ENCODE measurements at places on chromosomes 3 and 15. TPM values are rescaled to one million over a fixed set of nuclear protein-coding genes. Genes with fewer than 3 reads are reported as not detected.

DNA sequence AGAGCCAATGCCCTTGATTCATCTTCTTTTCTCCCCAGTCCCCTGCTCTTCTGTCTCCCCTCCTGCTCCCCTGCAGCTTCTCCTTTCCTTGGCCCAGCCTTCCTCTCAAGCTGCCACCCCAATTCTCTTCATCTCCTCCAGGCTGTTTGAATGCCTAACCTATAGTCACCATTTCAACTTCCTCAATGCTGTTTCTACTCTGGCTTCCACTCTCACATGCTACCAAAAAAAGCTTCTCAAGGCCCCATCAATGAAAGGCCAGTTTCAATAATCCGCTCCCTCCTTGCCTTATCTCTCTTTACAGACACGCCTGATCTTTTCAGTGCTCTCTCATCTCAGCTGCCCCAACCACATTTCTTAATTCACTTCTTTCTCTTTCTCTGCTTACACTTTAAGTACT lies 212.2 kb upstream of the GPR149 start:
- H3K4me3 ChIP-seq = no peak overlapping the region
- H3K36me3 ChIP-seq = no peaks in the 10 kb centered on the region
- H3K27me3 ChIP-seq = no peaks in the 10 kb centered on the region

GHSR gene
- not detected for polyA plus RNA-seq

GOLGA6L7 gene
- not detected for polyA plus RNA-seq

- peaks cover 9% of the 10 kb centered on the region for H3K4me1 ChIP-seq
- H3K4me3 ChIP-seq = no peak overlapping the region
- no peaks in the 10 kb centered on the region for H3K36me3 ChIP-seq
- H3K27me3 ChIP-seq = no peaks in the 10 kb centered on the region
- no peak overlapping the region for H3K27ac ChIP-seq
- DNase-seq = no peak
Measured at GRCh38 chr3:10933805-10934481, 58.6 kb upstream of the SLC6A1 start.

DNA sequence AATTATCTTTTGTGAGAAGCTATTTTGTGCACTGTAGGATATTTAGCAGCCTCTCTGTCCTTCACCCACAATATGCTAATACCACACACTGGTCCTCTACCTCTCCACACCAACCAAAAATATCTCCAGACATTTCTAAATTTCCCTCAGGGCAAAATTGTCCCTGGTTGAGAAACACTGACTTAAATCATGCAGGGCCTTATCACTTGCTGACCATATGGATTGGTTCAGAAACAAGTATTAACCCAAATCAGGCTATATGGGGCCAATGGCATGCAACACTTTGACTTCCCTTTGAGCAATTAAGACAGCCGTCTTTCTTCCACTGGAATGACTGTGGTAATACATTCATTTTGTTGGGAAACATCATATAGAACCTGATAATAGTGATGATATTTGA lies 251.1 kb downstream of the CNTN3 start:
- DNase-seq = no peak
- no peak overlapping the region for H3K27ac ChIP-seq
- no peaks in the 10 kb centered on the region for H3K4me1 ChIP-seq
- no peaks in the 10 kb centered on the region for H3K27me3 ChIP-seq

GRCh38 chr3:127328421-127328820 lies 40.6 kb upstream of the PRR20G start:
- no peaks in the 10 kb centered on the region for H3K27me3 ChIP-seq
- H3K4me3 ChIP-seq = no peak overlapping the region

DNA sequence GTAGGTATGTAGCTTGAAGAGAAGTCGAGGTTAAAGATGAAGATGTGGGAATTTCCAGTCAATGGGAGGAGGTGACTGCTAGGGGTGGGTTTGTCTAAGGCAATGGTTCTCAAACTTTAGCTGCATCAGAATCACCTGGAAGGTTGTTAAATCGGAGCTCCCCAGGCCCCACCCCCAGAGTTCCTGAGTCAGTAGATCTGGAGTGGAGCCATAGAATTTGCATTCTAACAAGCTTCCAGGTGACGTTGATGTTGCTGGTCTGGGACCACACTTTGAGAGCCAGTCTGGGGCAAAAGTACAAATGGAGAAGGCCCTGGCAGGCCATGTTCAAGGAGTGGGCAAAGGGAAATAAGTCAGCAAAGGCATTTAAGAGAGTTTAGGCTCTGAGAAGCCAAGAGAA lies 69.1 kb downstream of the CMTM8 start:
- H3K27ac ChIP-seq = no peak overlapping the region
- DNase-seq = no peak
- no peaks in the 10 kb centered on the region for H3K4me1 ChIP-seq
- no peaks in the 10 kb centered on the region for H3K27me3 ChIP-seq
- no peaks in the 10 kb centered on the region for H3K36me3 ChIP-seq
- H3K4me3 ChIP-seq = no peak overlapping the region

MST1R gene
- polyA plus RNA-seq = 2.4 TPM

SCAANT1 gene
- polyA plus RNA-seq = not detected

DNA sequence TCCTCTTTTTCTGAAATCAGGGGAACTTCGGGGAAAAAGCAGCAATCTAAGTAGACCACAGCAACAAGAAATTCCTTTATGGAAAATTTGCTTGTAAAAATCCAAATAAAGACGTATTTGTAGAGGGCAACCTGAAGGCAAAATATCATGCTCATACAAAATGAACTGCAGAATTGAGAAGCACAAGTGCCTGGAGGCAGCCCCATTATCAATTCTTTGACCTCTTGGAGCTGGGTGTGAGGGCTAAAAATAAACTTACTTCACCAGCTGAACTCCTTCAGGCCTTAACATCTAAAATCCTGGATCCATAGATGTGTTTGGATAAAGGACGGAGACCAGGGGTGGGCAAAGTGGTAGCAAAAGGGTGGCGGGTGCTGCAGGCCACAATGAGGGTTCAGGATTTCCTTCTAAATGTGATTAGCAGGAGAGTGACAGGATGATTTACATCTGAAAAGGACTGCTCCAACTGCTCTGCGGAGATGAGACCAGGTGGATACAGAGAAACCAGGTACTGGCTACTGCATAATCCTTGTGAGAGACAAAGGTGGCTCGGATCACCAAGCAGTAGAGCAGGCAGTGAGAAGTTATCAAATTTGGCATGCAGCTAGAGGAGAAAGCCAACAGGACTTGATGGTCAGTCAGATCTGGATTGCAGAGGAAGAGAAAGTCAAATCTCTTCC lies 81.7 kb upstream of the TJP1 start:
- H3K27ac ChIP-seq = no peak overlapping the region
- H3K4me1 ChIP-seq = no peaks in the 10 kb centered on the region
- H3K36me3 ChIP-seq = no peaks in the 10 kb centered on the region
- H3K27me3 ChIP-seq = no peaks in the 10 kb centered on the region
- no peak for DNase-seq

GRCh38 chr3:52423173-52423572 lies 21.7 kb downstream of the SEMA3G start:
- H3K4me1 ChIP-seq = no peaks in the 10 kb centered on the region
- no peaks in the 10 kb centered on the region for H3K27me3 ChIP-seq
- H3K4me3 ChIP-seq = no peak overlapping the region
- H3K36me3 ChIP-seq = no peaks in the 10 kb centered on the region
- H3K27ac ChIP-seq = no peak overlapping the region
- no peak for DNase-seq

GRCh38 chr15:47304656-47305055 lies 412.6 kb upstream of the SEMA6D start:
- no peak overlapping the region for H3K4me3 ChIP-seq
- H3K27ac ChIP-seq = no peak overlapping the region
- no peaks in the 10 kb centered on the region for H3K4me1 ChIP-seq
- no peaks in the 10 kb centered on the region for H3K36me3 ChIP-seq

TGM5 gene
- not detected for polyA plus RNA-seq

GRCh38 chr3:17810759-17811158 lies 68.3 kb upstream of the TBC1D5 start:
- H3K36me3 ChIP-seq = no peaks in the 10 kb centered on the region
- H3K27ac ChIP-seq = no peak overlapping the region
- no peaks in the 10 kb centered on the region for H3K27me3 ChIP-seq

ZBBX gene
- polyA plus RNA-seq = not detected

CDCP1 gene
- not detected for polyA plus RNA-seq

CAND2 gene
- 7.1 TPM for polyA plus RNA-seq

C3orf20 gene
- polyA plus RNA-seq = not detected

DNA sequence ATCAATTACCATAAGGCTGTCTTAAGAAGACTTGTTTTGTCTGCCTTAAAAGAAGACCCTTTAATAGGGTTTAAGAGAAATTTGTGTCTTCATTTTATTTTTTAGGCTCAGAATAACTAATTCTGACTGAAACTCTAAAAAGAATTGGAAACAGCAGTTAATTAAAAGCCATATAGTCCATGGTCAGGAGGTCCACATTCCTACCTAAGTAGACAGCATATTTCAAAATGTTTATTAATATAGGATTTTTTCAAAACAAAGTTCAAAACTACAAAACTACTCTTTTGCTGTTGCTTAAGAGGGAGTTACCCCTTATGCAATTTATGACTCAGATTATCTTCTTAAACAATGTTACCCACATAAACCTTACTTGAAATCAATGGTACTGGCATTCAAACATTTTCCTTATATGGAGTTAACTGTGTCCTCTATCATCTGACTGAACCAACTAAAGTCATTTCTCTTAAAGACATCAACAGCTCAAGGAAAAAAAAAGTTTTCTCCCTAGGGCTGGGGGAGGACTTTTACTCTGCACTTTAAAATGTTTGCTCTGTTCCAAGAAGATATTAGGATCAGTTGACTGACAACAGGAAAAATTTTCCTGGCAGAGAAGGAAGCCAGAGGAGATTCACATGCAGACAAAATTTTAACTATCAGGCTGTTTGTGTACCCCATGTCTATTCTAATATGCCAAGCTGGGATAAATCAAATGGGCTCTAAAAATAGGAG lies 56.8 kb upstream of the NANOGP8 start:
- no peaks in the 10 kb centered on the region for H3K4me1 ChIP-seq
- H3K27me3 ChIP-seq = peaks cover 2% of the 10 kb centered on the region
- no peak overlapping the region for H3K27ac ChIP-seq
- H3K36me3 ChIP-seq = no peaks in the 10 kb centered on the region
- DNase-seq = no peak

DNA sequence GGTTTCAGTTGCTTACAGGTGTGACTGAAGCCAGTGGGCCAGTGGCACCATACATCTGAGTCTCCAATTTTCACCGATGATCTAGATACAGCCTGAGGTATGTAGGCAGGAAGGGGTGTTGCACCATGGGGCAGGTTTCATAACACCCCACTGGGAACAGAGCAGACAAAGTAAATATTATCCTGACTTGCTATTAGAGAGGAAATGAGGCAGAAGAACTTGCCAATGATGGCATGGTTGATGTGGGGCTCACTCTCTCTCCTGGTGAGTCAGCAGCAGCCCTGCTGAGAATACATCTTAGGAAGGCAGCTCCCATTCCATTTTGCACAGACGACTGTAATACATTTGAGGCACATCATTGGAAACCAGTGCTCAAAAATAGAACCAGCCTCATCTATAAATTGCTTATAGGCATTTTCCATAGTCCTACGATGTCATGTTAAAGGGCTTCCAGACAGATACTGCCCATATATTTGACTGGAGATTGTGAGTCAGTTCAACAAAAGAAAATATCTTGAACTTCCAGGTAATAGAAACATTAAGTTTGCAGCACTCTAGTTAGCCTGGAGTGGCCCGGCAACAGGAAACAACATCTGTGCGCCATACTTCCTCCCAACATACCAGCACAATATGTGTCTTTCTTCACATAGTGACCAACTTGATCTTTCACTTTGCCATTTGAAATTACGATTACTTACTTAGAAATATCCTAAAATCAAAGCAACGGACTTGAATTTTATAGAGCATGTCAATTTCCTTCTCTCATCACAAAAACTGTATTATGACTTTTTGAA lies 175.5 kb downstream of the NECTIN3 start:
- H3K4me1 ChIP-seq = no peaks in the 10 kb centered on the region
- no peak overlapping the region for H3K27ac ChIP-seq
- H3K27me3 ChIP-seq = no peaks in the 10 kb centered on the region

DNA sequence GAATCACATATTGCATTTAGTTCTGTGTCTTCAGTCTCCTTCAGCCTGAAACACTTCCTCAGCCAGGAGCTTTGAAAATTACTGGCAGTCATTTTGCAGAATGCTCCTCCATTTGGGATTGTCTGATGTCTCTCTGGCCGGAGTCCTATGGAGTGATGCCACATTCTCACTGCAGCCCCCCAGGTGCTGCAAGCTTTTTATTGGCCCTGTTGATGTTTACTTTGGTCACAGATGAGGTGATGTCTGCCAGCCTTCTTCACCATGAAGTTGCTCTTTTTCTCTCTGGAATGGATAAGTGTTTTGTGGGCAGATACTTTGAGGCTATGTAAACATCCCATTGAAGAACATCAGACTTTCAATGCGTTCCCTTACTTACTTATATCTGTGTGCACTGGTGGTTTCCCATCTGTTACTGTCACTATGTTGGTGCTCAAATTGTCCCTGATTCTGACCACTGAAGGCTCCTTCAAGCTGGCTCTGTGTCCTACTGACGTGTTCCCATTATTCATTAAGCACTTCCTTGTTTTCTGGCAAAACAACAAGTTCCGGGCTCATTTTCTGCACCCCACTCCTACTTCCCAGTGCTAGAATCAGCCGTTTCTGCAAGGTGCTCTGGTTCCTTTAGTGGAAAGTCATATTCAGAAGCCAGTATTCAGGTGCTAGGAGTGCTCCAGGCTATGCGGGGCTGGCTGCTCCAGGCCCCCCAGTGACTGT lies 1.4 kb upstream of the CLEC3B start:
- no peak overlapping the region for H3K27ac ChIP-seq
- no peaks in the 10 kb centered on the region for H3K36me3 ChIP-seq
- H3K27me3 ChIP-seq = no peaks in the 10 kb centered on the region
- peaks cover 22% of the 10 kb centered on the region for H3K4me1 ChIP-seq

- no peaks in the 10 kb centered on the region for H3K36me3 ChIP-seq
- no peaks in the 10 kb centered on the region for H3K27me3 ChIP-seq
- H3K27ac ChIP-seq = no peak overlapping the region
Measured at GRCh38 chr3:8301977-8302735, 199.5 kb upstream of the LMCD1 start.

- H3K36me3 ChIP-seq = no peaks in the 10 kb centered on the region
- no peak for DNase-seq
- H3K4me1 ChIP-seq = peaks cover 63% of the 10 kb centered on the region
- no peak overlapping the region for H3K27ac ChIP-seq
- no peak overlapping the region for H3K4me3 ChIP-seq
Measured at GRCh38 chr3:149623824-149624223, 34.0 kb downstream of the WWTR1 start.

SLC28A1 gene
- not detected for polyA plus RNA-seq

DNA sequence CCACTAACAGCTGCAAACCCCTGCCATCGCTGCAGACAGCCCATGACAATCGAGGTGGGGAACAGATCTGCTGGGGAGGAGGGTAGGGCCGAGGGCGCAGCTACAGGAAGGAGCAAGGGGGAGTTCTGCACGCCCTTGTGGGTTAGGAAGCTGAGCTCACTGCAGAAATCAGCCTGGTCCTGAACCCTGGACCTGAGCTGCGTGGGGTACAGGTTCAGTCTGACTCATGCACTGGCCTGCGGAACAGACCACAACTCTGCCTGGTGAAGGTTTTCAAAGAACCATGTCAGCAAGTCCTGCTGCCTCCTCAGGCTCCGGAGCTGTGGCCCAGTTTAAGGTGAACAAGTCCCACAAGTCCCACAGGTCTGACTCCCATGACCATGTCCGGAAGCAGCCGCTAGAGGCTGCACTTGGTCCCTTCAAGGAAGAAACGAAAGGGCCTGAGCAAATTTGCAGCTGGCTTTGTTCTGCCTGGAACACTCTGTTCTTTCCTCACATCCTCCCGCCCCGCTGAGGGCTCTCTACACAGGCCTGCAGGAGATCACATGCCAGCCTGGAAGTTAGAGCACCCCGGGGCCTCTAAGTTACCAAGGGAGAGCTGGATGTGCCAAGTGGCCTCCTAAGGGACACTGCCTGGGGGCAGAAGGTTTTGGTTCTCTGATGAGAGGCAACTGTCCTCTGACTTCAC lies 49.4 kb upstream of the AKAP13 start:
- H3K4me3 ChIP-seq = no peak overlapping the region
- peaks cover 14% of the 10 kb centered on the region for H3K4me1 ChIP-seq
- no peaks in the 10 kb centered on the region for H3K36me3 ChIP-seq
- peak; percentile 73 for DNase-seq

TP63 gene
- polyA plus RNA-seq = not detected
